PC-9 (cell line): ENCODE measurements at places on chromosomes 2 and 18. TPM values are rescaled to one million over a fixed set of nuclear protein-coding genes. Genes with fewer than 3 reads are reported as not detected.

- H3K27ac ChIP-seq, result peak overlapping the region; percentile 78
- H3K4me1 ChIP-seq, result peaks cover 42% of the 10 kb centered on the region
- peak overlapping the region; percentile 67 for H3K4me3 ChIP-seq
Measured at GRCh38 chr18:63477968-63478367, 1.2 kb downstream of the SERPINB5 start.

- no peaks in the 10 kb centered on the region for H3K27me3 ChIP-seq
- no peak for DNase-seq
- H3K4me3 ChIP-seq, result no peak overlapping the region
- no peaks in the 10 kb centered on the region for H3K36me3 ChIP-seq
- no peaks in the 10 kb centered on the region; the same call in 1 of the 2 replicates for H3K4me1 ChIP-seq
- no peak overlapping the region for H3K27ac ChIP-seq
Measured at GRCh38 chr18:76454418-76454817, 40.6 kb downstream of the ZNF516 start.

- no peak overlapping the region for H3K27ac ChIP-seq
- H3K4me3 ChIP-seq, result no peak overlapping the region
- no peaks in the 10 kb centered on the region for H3K27me3 ChIP-seq
Measured at GRCh38 chr2:32965523-32966171, 18.9 kb downstream of the LTBP1 start.

- peak overlapping the region; percentile 6; the same call in 1 of the 2 replicates for H3K27ac ChIP-seq
- H3K4me1 ChIP-seq, result peaks cover 67% of the 10 kb centered on the region
- no peaks in the 10 kb centered on the region for H3K27me3 ChIP-seq
- no peak for DNase-seq
Measured at GRCh38 chr2:177395351-177396065, 2.9 kb downstream of the AGPS start.

- H3K27me3 ChIP-seq, result no peaks in the 10 kb centered on the region
- no peak overlapping the region for H3K27ac ChIP-seq
- no peak overlapping the region for H3K4me3 ChIP-seq
- no peak for DNase-seq
- no peaks in the 10 kb centered on the region for H3K36me3 ChIP-seq
Measured at GRCh38 chr2:166881177-166881576, 7.1 kb upstream of the XIRP2 start.

DNA sequence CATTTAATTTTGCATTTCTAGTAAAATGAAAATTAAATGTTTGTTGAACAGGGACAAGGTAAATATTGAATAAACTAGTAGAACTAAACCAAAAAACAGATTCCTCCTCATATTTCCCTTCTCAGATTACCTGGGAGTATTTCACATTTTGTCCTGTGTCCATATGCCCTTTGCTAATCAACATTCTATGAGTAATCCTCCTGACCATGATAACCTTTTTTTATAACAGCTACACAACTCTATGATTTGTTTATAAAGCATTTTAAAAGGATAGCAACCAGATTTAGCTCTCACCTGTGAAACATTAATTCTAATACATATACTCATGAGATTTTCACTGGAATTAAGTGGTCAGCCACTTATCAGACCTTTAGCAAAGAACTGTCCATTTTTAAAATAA, 7.1 kb upstream of the DSG2 start:
- no peaks in the 10 kb centered on the region for H3K36me3 ChIP-seq
- H3K27me3 ChIP-seq, result no peaks in the 10 kb centered on the region
- peak overlapping the region; percentile 97 for H3K27ac ChIP-seq
- peak overlapping the region; percentile 26; the same call in 1 of the 2 replicates for H3K4me3 ChIP-seq

DNA sequence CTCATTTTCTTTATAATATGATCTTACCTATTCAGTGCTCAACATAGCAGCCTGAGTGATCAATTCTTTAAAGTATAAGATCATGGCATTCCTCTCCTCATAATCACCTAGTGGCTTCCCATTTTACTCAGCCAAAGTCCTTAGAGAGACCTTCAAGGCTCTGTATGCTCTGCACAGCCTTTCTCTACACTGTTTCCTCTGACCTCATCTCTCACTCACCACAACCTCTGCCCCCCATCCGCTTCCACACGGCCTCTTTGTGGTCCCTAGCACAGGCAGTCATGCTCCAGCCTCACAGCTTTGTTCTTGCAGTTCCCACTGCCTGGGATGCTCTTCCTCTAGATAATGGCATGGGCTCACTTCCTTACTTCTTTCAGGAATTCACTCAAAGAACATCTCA, 109.2 kb downstream of the HIBCH start:
- H3K27me3 ChIP-seq, result no peaks in the 10 kb centered on the region
- H3K27ac ChIP-seq, result no peak overlapping the region
- no peak for DNase-seq
- no peaks in the 10 kb centered on the region for H3K36me3 ChIP-seq
- no peak overlapping the region for H3K4me3 ChIP-seq

DNA sequence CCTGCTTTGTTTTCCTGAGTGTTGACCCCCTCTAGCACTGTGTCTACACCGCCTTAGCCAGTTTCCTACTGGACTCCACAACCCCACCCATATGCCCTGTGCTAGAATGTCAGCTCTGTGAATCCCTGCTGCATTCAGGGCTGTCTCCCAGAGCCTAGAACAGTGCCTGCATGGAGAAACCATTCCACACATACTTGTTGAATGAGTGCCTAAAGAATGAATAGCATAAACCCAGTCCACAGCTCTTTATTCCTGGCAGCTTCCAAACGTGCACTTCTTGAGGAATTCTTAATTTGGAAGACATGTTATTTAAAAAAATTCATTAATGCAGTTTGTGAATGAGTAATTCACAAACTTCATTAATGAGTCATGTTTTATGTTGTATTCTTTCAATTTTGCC, 6.5 kb upstream of the NAPG start:
- H3K4me3 ChIP-seq, result no peak overlapping the region
- H3K27me3 ChIP-seq, result 0 out of 2 replicates have a peak, but pooled peaks cover 3% of the 10 kb centered on the region
- H3K36me3 ChIP-seq, result no peaks in the 10 kb centered on the region

DNA sequence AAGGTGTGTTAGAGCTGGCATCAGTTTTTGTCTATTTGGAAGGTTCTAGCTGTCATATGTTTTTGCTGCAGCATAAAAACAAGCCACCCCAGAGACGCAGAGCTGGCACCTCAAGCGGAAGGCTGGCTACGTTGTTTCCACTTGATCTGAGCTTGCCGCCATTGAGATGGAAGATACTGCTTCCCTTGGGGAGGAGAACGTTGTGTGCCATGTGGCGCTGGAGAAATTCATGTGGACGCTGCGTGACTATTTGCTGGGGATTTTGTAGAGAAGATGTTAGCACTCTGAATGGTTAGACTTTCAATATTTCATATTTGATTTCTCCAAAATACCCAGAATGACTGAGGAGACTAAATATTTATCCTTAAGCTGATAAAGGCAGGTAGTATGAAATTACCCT, 216.2 kb upstream of the ST6GAL2 start:
- H3K36me3 ChIP-seq, result no peaks in the 10 kb centered on the region
- H3K27ac ChIP-seq, result no peak overlapping the region
- no peaks in the 10 kb centered on the region; the same call in 1 of the 2 replicates for H3K27me3 ChIP-seq
- no peak overlapping the region for H3K4me3 ChIP-seq

DNA sequence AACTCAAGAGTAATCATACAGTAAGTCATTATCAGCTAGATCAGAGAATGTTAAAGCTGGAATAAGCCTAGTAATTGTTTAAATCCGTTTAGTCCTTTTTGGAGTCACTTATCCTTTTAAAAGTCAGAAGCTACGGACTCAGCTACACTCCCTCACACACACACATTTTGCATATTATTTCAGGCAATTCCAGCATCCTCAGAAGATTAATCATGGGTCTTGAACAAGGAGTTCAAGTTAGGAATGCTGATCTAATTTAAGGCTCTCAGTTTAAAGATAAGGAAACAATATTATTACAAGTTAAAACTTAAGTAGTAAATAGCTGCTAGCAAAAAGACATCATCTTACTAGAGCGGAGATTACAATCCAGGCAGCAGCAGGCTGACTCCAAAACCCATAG, 74.3 kb downstream of the GTF3C3 start:
- no peak overlapping the region for H3K27ac ChIP-seq
- no peaks in the 10 kb centered on the region for H3K36me3 ChIP-seq
- H3K4me3 ChIP-seq, result no peak overlapping the region
- no peaks in the 10 kb centered on the region for H3K27me3 ChIP-seq
- H3K4me1 ChIP-seq, result no peaks in the 10 kb centered on the region
- DNase-seq, result no peak

DNA sequence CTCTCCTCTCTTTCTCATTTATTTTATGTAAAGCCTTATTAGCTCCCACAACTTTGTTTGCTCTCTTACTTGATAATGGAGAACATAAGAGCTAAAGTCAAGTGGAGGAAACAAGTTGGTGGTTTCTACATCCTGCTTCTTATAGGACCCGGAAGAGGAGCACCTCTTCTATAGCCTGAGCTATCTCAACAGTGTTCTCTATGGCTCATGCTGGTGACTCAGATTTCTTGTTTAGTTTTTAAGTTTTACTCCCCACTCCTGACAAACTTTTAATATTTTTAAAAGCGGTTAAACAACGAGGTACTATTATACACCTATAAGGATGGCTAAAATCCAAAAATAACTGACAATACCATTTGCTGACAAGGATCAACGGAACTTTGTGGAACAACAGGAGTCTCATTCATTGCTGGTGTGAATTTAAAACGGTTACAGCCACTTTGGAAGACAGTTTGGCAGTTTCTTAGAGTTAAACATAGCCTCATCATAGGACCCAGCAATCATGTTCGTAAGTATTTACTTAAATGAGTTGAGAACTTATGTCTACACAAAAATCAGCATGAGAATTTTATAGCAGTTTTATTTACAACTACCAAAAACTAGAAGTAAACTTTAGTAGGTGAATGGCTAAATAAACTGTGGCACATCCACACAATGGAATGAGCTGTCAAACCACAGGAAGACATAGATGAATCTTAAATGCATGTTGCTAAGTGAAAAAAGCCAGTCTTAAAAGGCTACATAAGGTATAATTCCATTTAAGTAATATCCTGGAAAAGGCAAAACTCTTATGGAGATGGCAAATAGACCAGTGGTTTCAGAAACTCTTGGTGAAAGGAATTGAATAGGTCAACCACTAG, 12.7 kb upstream of the CDC42EP3 start:
- H3K27ac ChIP-seq, result no peak overlapping the region
- no peak for DNase-seq
- no peaks in the 10 kb centered on the region for H3K36me3 ChIP-seq
- H3K4me3 ChIP-seq, result no peak overlapping the region
- H3K27me3 ChIP-seq, result no peaks in the 10 kb centered on the region
- H3K4me1 ChIP-seq, result peaks cover 14% of the 10 kb centered on the region

- no peaks in the 10 kb centered on the region for H3K27me3 ChIP-seq
- H3K4me1 ChIP-seq, result no peaks in the 10 kb centered on the region
- no peak for DNase-seq
- no peak overlapping the region for H3K4me3 ChIP-seq
Measured at GRCh38 chr2:195395362-195395761, 261.7 kb upstream of the SLC39A10 start.

The DSEL gene
- total RNA-seq, result 2.1 and 2.5 TPM in 2 replicates

The GBX2 gene
- total RNA-seq, result not detected in 2 replicates

The CNDP1 gene
- total RNA-seq, result not detected in 2 replicates

The RIT2 gene
- total RNA-seq, result not detected in 2 replicates

The SERPINB10 gene
- total RNA-seq, result not detected in 2 replicates
